ENCODE measurements at places on chromosomes 7 and 10.

DNA sequence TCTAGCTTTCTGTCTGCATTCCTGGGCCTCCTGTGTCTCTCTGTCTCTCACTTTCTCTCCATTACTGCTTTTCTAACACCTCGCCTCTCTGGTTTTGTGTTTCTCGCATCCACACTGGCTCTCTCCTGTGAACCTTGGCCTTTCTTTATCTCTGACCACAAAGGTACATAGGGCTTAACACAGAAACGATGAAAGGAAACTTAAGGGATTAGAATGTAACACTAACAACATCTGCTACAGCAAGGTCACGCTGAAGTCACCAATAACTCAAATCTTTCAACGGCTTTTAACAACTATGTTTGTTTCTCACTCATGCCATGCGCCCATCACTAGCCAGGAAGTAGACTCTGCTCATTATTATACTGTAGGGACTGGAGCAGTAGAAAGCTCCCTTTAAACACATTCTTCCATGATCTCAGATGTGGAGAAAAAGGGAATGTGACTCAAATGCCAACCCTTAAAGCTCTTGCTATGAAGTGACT, 9.3 kb upstream of the OR6V1 start:
- no peaks in the 10 kb centered on the region for H3K27me3 ChIP-seq
- DNase-seq: no peak
- no peak overlapping the region for H3K4me3 ChIP-seq

- DNase-seq: no peak
- no peaks in the 10 kb centered on the region for H3K27me3 ChIP-seq
- no peaks in the 10 kb centered on the region for H3K36me3 ChIP-seq
- H3K4me1 ChIP-seq: no peaks in the 10 kb centered on the region
Observed at GRCh38 chr10:115095758-115096157, 2.6 kb downstream of the ATRNL1 start.

- no peak overlapping the region for H3K4me3 ChIP-seq
- H3K4me1 ChIP-seq: no peaks in the 10 kb centered on the region
- no peak for DNase-seq
- H3K27ac ChIP-seq: no peak overlapping the region
- H3K27me3 ChIP-seq: peaks cover 4% of the 10 kb centered on the region
Observed at GRCh38 chr7:29071203-29071874, 75.0 kb downstream of the CPVL start.

DNA sequence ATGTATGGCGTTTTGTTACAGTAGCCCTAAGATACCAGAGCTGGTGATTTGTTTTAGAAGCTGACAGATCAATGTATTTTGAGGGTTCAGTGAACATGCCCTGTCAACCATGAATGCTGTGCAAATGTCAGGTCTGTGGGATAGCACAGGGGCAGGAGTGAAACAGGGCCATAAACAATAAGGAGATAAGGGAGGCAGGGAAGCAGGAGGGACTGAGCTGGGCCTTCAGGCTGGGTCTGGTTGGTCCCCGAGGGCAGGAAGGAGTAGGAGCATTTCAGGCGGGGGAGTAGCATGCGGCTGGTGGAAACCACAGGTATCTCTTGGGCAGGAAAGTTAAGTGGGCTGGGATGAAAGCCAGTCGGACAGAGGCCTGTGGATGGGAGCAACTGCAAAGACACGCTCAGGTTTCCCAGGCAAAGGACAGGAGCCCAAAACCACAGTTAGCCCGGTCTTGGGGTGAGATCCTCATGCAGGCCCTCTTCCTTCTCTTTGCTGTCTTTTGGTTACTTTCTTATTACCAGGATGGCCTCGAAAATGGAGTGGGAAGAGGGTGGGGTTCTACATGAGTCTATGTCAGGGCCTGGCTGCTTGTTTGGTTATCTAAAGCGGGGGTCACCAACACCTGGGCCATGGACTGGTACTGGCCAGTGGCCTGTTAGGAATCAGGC, 69.5 kb upstream of the SEPHS1 start:
- no peak for DNase-seq
- H3K27ac ChIP-seq: no peak overlapping the region
- no peak overlapping the region for H3K4me3 ChIP-seq
- H3K4me1 ChIP-seq: no peaks in the 10 kb centered on the region
- no peaks in the 10 kb centered on the region for H3K27me3 ChIP-seq

DNA sequence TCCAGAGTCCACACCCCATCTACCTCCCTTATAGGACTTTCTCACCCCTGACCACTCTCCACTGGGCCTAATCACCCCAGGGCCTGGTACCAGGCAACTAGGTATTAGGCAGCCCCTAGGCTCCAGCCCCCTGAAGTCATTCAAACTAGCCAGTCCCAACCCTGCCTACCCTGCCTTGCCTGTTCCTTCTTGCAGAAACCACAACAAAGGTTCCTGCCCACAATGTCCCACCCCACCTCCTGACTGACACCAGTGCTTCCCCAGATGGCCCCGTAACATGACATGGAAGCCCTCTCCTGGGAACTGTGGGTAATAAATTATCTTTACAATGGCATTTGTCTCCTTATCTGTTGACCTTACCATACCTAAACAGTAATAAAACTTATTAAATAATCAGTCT, 100.6 kb upstream of the PDE1C start:
- no peaks in the 10 kb centered on the region for H3K4me1 ChIP-seq
- H3K36me3 ChIP-seq: no peaks in the 10 kb centered on the region
- no peak overlapping the region for H3K27ac ChIP-seq
- H3K4me3 ChIP-seq: no peak overlapping the region

GRCh38 chr10:70634011-70634410, 31.5 kb upstream of the PRF1 start:
- no peaks in the 10 kb centered on the region for H3K36me3 ChIP-seq
- H3K27ac ChIP-seq: no peak overlapping the region
- H3K4me3 ChIP-seq: no peak overlapping the region
- H3K4me1 ChIP-seq: no peaks in the 10 kb centered on the region

- no peak for DNase-seq
- no peak overlapping the region for H3K27ac ChIP-seq
- H3K27me3 ChIP-seq: no peaks in the 10 kb centered on the region
- H3K4me1 ChIP-seq: no peaks in the 10 kb centered on the region
Observed at GRCh38 chr7:27297356-27297755, 54.8 kb downstream of the EVX1 start.

- H3K4me1 ChIP-seq: no peaks in the 10 kb centered on the region
- H3K27ac ChIP-seq: no peak overlapping the region
- no peaks in the 10 kb centered on the region for H3K27me3 ChIP-seq
- no peak overlapping the region for H3K4me3 ChIP-seq
- DNase-seq: no peak
Observed at GRCh38 chr7:74013539-74014272, 14.3 kb upstream of the ELN start.

GRCh38 chr7:73904219-73905137, 43.5 kb downstream of the TMEM270 start:
- H3K36me3 ChIP-seq: no peaks in the 10 kb centered on the region
- no peak overlapping the region for H3K4me3 ChIP-seq
- no peak overlapping the region for H3K27ac ChIP-seq
- H3K4me1 ChIP-seq: no peaks in the 10 kb centered on the region
- no peak for DNase-seq

DNA sequence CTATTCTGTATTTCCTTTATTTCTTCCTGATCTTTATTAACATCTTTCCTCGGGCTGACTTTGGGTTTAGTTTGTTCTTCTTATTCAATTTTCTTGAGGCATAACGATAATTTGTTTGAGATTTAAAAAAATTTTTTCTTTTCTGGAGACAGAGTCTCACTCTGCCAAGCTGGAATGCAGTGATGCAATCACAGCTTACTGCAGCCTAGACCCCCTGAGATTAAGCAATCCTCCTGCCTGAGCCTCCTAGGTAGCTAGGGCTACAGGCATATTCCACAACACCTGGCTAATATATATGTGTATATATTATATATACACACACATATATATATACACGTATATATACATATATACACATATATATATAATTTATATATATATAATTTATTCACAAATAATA, 540.2 kb downstream of the NXPH1 start:
- H3K36me3 ChIP-seq: no peaks in the 10 kb centered on the region
- H3K27ac ChIP-seq: no peak overlapping the region
- H3K4me1 ChIP-seq: no peaks in the 10 kb centered on the region
- DNase-seq: no peak
- H3K4me3 ChIP-seq: no peak overlapping the region

DNA sequence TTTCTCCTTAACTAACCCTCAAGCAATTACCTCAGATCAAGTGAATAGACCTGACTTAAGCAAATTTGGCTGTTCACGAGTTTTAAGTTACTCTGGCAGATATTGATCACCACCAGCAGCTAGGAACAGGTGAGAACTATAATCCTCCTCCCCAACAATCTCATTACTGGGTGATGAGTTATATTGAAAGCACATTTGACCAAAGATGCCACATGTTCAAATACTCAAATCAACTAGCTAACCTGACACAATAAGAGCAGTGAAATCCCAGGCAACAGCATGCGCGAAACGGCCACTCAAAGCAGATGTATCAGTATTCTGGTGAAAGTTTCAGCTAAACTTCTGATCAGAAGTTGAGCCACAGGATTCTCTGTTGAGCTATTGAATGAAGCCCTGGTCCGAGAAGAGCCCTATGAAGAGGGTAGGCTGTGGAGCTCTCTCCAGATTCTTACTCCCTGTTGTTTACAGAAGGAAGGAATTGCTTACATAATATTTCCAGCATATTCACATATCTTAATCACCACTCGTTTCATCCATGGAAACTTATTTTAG, 52.6 kb downstream of the CAV1 start:
- no peak overlapping the region for H3K27ac ChIP-seq
- H3K36me3 ChIP-seq: no peaks in the 10 kb centered on the region
- no peaks in the 10 kb centered on the region for H3K4me1 ChIP-seq
- no peak overlapping the region for H3K4me3 ChIP-seq
- DNase-seq: no peak

DNA sequence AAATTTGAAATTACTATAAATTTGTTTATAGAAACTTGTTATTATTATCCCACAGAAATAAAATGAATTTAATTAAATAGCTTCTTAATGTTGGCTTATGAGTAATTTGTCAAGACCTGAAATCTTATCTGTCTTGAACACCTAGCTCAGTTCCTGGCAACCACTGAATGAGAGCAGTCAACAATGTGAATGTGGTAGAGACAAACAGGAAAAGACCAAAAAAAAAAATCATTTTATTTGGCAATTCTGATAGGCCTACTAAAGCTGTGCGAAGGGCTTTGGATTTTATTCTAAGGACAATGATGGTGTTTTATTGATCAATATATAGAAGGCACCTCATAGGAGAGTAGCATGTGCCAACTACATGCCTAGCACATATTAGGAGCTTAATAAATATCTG, 127.8 kb upstream of the RSU1 start:
- H3K4me1 ChIP-seq: no peaks in the 10 kb centered on the region
- no peak for DNase-seq
- H3K27me3 ChIP-seq: no peaks in the 10 kb centered on the region
- peaks cover 6% of the 10 kb centered on the region for H3K36me3 ChIP-seq
- H3K27ac ChIP-seq: no peak overlapping the region

- no peaks in the 10 kb centered on the region for H3K27me3 ChIP-seq
- H3K27ac ChIP-seq: no peak overlapping the region
- no peaks in the 10 kb centered on the region for H3K36me3 ChIP-seq
- DNase-seq: no peak
- H3K4me3 ChIP-seq: no peak overlapping the region
Observed at GRCh38 chr10:58404001-58404400, 18.8 kb downstream of the TFAM start.

GRCh38 chr10:84373000-84373399, 44.6 kb downstream of the CCSER2 start:
- no peak overlapping the region for H3K27ac ChIP-seq
- no peak for DNase-seq
- H3K36me3 ChIP-seq: no peaks in the 10 kb centered on the region
- no peaks in the 10 kb centered on the region for H3K4me1 ChIP-seq
- no peaks in the 10 kb centered on the region for H3K27me3 ChIP-seq

DNA sequence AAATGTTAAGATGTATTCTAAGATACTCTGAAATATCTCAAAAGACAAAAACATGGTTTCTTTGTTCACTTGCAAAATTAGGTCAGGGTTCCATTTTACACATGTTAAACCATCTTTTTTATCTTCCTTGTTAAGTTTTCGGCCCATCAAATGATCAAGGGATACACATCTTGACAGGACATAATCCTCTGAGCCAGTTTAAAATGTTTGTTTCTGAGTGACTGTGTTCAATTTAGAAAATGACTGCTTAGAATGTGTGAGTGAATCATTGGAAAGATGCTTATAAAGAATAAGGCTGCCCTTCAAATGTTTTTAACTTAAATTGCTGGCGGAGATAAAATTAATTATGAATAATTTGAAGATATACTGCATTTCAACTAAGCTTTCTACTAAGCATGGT, 95.9 kb upstream of the SLC26A5 start:
- no peak overlapping the region for H3K27ac ChIP-seq
- H3K36me3 ChIP-seq: no peaks in the 10 kb centered on the region
- H3K27me3 ChIP-seq: no peaks in the 10 kb centered on the region

- H3K4me3 ChIP-seq: no peak overlapping the region
- no peak for DNase-seq
- H3K27ac ChIP-seq: no peak overlapping the region
- peaks cover 15% of the 10 kb centered on the region for H3K36me3 ChIP-seq
Observed at GRCh38 chr7:6416516-6417145, 31.1 kb downstream of the DAGLB start.

DNA sequence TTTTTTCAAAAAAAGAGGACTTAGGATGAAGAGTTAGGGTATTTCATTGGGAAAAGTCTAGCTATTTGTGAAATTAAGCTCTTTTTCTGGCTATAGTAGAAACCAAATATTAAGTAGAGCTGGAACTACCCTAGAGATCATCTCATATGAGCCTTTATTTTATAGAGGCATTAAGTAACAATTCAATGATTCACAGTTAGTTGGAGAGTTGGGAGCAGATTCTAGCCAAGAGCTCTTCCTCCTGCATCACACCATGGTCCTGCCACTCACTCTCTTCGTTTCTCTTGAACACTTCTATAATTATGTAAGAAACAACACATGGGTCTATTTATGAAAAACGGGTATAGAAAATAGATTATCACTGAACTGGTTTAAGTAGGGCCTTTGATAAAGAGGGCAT, 76.1 kb upstream of the ANK3 start:
- no peak for DNase-seq
- H3K4me3 ChIP-seq: no peak overlapping the region
- no peaks in the 10 kb centered on the region for H3K36me3 ChIP-seq
- H3K27ac ChIP-seq: no peak overlapping the region
- no peaks in the 10 kb centered on the region for H3K27me3 ChIP-seq

- no peaks in the 10 kb centered on the region for H3K36me3 ChIP-seq
- no peak for DNase-seq
- H3K4me3 ChIP-seq: no peak overlapping the region
- H3K4me1 ChIP-seq: no peaks in the 10 kb centered on the region
- no peak overlapping the region for H3K27ac ChIP-seq
Observed at GRCh38 chr10:62266611-62267010, 2.0 kb downstream of the RTKN2 start.

- H3K27me3 ChIP-seq: no peaks in the 10 kb centered on the region
- no peak for DNase-seq
- no peaks in the 10 kb centered on the region for H3K4me1 ChIP-seq
- no peak overlapping the region for H3K27ac ChIP-seq
- H3K36me3 ChIP-seq: no peaks in the 10 kb centered on the region
- H3K4me3 ChIP-seq: no peak overlapping the region
Observed at GRCh38 chr7:108077709-108078108, 52.5 kb downstream of the LAMB4 start.

- H3K4me3 ChIP-seq: no peak overlapping the region
- no peaks in the 10 kb centered on the region for H3K36me3 ChIP-seq
- DNase-seq: no peak
- H3K27me3 ChIP-seq: no peaks in the 10 kb centered on the region
- H3K4me1 ChIP-seq: no peaks in the 10 kb centered on the region
- no peak overlapping the region for H3K27ac ChIP-seq
Observed at GRCh38 chr7:39663263-39663662, 39.9 kb downstream of the RALA start.
